Cardiac muscle cell (in vitro differentiated cells and primary cell): ENCODE measurements at places on chromosomes 12 and 14.

GRCh38 chr12:8948701-8949341, 624 bp downstream of the M6PR start:
- DNase-seq, result peak; percentile 18

DNA sequence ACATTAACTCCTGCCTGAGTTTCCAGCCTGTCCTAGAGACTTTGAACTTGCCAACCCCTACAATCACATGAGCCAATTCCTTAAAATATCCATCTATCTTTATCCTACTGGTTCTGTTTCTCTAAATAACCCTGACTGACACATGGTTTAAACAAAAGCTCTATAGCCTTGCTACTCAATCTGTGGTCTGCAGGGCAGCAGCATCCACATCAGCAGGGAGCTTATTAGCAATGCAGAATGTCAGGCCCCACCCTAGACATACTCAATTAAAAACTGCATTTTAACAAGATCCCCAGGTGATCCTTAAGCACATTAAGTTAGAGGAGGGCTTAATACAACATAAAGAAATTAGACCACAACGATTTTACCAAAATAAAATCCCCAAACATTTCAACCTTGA, 108.3 kb upstream of the CPSF6 start:
- DNase-seq, result no peak

- DNase-seq, result no peak
Measured at GRCh38 chr14:23464700-23465099, 4.8 kb upstream of the NGDN start.

DNA sequence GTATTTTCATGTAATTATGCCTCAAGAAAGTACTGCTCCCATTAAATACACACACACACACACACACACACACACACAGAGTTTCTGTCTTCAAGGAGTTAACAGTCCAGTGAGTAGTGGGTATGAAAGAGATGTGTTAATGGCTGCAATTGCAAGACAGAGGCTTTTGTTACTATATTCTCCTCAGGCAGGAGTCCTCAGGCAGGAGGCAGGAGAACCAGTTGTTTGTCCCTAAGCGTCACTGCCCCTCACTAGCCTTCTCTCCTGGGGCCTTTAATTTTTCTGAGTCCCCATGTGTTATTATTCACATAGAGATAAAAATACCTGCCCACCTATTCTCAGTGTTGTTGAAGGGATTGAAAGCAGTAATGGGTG, 31.2 kb downstream of the DAD1 start:
- no peak for DNase-seq

GRCh38 chr12:116582610-116583009, 23.4 kb downstream of the MAP1LC3B2 start:
- DNase-seq, result peak; percentile 51

DNA sequence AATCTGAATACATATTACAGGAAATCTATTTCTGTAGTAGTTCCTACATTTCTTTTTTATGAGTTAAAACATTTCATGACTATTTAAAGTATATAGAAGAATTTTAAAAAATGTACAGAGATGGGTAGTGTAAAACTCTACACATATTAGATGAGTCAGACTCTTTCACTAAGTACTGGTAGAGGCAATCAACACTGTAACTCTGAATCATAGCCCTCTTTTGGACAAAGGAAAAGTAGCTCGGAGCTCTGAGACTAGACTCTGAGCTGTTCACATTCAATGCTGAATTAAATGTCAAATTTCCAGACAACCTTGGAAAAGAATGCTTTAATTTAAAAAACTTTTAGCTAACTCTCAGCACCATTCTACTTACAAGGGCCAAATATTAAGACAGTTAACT, 3.4 kb downstream of the PTCSC3 start:
- DNase-seq, result no peak
